ENCODE measurements at places on chromosomes 11 and 22. TPM values are rescaled to one million over a fixed set of nuclear protein-coding genes. Genes with fewer than 3 reads are reported as not detected.

Gene DEPDC7
- total RNA-seq: 0.33 TPM

Gene C11orf97
- total RNA-seq: not detected

Gene THY1
- 2.0 TPM for total RNA-seq

Gene PKP3
- total RNA-seq: 0.43 TPM

Gene NTM
- total RNA-seq: 44.7 TPM

Gene TMPRSS6
- not detected for total RNA-seq

Gene LMNTD2
- total RNA-seq: 0.86 TPM

Gene LSP1
- total RNA-seq: 7.9 TPM

Gene MAJIN
- total RNA-seq: not detected

Gene CPT1A
- total RNA-seq: 53.1 TPM

Gene MUC5B
- total RNA-seq: not detected

Gene CFAP300
- total RNA-seq: 5.4 TPM
